COLO829 (cell line): ENCODE measurements at places on chromosomes 12 and 14.

- DNase-seq = no peak
These were observed 151.1 kb downstream of the DPF3 start for GRCh38 chr14:72742838-72743195.

DNA sequence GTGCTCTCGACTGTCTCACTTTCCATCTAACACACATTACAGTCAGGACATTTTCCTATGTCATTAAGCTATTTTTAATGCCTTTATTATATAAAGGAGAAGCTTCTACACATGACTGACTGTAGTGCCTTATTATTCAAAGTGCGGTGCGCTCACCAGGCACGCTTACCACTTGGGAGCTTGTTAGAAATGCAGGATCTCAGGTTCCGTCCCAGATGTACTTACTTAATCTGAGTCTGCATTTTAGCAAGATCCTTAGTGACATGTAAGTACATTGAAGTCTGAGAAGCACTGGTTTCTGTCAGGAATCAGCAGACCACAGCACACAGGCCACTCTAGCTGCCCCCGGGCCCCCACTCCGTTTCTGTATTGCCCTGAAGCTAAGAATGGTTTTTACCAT is 44.7 kb upstream of the MDM1 start:
- DNase-seq = no peak

GRCh38 chr14:68598621-68599447 is 194.0 kb downstream of the ZFP36L1 start:
- DNase-seq = peak; percentile 96

DNA sequence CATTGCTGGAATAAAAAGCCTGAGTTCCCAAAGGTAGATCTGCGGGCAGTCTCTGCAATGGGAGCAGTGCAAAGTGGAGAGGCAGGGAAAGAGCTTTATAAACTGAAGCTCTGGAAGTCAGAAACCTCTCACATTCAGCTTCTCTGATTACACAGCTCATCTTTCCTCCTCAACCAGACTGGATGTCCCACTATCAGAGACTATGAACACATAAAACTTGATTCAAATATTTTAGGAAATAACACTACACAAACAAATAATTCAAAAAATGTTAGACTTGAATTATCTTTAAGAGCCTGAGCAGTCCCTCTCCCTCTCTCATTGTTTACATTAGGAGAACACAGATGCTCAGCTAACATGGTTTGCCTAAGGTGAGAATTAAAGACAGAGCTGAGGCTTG is 72.9 kb downstream of the DENND5B start:
- no peak for DNase-seq

DNA sequence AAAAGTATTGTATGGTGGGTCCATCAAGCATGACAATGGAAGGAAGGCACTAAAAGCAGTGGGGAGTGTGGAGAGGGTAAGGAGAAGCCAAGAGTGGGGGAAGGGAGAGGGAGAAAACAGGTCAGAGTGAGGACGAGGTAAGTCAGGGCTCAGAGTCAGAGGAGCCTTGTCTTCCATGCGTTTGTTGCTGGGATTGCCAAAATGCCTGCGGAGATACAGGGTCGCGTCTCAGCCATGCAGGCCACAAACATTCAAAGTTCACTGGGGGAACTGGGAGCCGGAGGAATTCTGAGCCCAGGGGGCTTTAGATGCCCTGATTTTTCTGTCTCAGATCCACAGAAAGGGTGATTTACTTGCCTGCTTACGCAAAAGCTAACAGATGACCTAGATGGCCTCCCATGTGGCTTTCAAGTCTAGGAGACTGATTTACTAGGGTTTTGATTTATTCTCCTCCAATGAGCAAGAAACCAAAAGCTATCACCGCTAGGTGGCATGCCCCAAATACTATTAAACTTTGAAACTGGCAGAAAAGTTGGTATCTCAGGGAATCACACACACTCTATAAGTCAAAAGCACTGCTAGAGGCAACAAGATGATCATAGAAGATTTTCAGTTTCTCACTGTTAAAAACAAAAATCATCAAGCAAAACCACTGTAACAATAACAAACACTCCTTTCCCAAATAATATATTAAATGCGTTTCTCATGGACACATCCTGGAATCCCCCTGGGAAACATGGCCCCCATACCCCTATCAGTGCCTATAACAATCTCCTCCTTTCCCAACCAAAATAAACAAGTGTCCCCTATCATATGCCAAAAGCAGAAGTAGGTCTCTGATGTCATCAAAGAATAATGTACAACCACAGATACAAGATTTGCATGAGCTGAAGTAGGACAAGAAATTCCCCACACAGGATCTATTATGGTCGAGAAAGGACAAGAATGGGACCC is 26.6 kb upstream of the MDM1 start:
- DNase-seq = peak; percentile 71

GRCh38 chr12:105897311-105897725 is 241.4 kb downstream of the NUAK1 start:
- DNase-seq = no peak

- DNase-seq = no peak
These were observed 21.6 kb downstream of the TMTC2 start for GRCh38 chr12:82708061-82708879.

DNA sequence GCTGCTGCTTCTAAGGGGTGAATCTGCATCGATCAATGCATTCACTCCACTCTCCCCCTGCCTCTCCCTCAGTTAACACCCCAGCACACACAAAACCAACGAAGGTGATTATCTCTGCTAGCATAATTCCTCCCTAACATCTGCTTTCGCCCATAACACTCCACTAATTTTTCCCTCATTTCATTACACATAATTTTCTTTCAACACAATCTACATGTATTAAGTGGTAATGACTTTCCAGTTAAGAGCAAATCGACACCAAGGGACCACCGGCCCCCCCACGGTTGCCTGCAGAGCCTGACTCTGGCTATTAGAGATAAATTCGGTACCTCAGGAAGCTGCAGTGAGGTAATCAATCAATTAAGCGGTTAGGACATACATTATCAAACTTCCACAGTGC is 1115.6 kb downstream of the BCL11B start:
- DNase-seq = no peak

GRCh38 chr12:56935752-56936151 is 1.5 kb upstream of the SDR9C7 start:
- DNase-seq = no peak

- no peak for DNase-seq
These were observed 504.7 kb downstream of the LRFN5 start for GRCh38 chr14:42111355-42111754.

DNA sequence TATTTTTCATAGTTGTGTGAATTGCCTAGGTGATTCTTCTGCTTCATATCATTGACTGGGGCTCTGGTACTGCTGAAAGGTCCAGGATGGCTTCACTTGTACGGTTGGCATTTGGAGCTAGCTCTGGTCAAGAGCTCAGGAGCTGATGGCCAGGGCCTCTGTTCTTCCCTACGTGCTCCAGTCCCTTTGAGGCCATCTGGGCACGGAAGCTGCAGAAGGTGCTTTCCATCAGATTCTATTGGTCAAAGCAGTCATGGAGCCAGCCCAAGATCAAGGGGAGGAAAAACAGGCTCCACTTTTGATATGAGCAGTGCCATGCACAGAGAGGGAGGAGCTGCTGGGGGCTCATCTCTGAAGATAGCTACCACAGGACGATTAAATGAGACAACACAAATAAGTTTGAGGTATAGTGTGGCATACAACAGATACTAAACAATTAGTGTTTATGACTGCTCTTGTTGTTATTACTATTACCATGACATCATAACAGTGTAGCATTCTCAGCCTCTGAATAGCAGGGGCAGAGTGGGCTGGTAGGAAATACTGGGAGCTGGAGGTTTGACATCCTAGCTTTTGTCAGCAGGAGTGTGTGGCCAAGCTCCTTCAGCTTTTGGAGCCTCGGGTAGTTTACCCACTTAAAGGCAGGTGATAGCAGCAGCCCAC is 10.4 kb downstream of the KRT83 start:
- no peak for DNase-seq

GRCh38 chr12:94922561-94922960 is 80.9 kb downstream of the NDUFA12 start:
- DNase-seq = no peak

GRCh38 chr12:110349514-110350151 is 53.9 kb downstream of the ANAPC7 start:
- no peak for DNase-seq

DNA sequence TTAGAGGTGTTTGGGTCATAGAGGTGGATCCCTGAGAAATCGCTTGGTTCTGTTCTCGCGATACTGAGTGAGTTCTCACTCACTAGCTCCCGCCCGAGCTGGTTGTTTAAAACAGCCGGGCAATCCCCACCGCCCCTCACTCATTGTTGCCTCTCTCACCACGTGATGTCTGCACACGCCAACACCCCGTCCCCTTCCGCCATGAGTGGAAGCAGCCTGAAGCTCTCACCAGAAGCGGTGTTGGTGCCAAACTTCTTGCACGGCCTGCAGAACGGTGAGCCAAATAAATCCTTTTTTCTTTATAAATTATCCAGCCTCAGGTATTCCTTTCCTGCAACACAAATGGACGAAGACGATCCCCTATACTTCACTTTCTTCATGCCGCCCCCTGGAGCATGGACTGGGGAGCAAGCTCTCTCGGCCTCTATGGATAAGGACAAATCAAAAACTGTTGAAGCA is 45.4 kb upstream of the CCND2 start:
- no peak for DNase-seq

DNA sequence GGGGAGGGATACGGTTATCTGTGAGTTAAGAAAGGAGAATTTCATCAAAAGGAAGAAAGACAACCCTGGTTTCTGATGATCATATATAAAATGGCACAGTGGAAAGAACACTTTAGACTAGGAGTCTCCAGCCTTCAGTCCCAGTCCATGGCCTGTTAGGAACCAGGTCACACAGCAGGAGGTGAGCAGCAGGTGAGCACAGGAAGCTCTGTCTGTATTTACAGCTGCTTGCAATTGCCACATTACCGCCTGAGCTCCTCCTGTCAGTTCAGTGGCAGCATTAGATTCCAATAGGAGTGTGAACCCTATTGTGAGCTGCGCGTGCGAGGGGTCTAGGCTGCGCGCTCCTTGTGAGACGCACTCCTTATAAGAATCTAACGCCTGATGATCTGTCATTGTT is 137.9 kb downstream of the BTG1 start:
- no peak for DNase-seq

DNA sequence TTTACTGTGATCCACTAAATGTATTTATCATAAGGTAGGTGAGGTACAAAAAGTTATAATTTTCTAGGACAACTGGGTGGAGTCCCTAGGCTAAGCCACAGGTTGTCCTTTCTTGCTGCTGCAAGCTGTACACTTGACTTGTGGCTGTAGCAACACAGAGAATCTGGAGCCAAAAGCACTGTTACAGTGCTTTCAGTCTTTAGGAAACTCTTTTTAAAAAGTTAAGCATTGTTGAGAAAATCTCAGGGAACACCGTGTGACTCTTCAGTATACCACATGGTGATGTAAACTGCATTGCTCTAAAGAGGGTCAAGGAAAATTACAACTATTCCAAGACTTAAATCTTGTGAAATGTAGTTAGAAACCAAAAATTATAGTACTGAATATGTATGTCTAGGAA is 11.4 kb downstream of the SLC15A5 start:
- DNase-seq = no peak

- no peak for DNase-seq
These were observed 224.3 kb upstream of the ATP2B1 start for GRCh38 chr12:89932954-89933353.

GRCh38 chr12:27958675-27959074 is 13.9 kb downstream of the PTHLH start:
- no peak for DNase-seq

GRCh38 chr12:132786192-132786591 is 24.6 kb upstream of the ANKLE2 start:
- no peak for DNase-seq

GRCh38 chr14:75184039-75184438 is 7.6 kb upstream of the TMED10 start:
- DNase-seq = no peak

- peak; percentile 26 for DNase-seq
These were observed 822 bp upstream of the SOX5 start for GRCh38 chr12:23950210-23950774.

DNA sequence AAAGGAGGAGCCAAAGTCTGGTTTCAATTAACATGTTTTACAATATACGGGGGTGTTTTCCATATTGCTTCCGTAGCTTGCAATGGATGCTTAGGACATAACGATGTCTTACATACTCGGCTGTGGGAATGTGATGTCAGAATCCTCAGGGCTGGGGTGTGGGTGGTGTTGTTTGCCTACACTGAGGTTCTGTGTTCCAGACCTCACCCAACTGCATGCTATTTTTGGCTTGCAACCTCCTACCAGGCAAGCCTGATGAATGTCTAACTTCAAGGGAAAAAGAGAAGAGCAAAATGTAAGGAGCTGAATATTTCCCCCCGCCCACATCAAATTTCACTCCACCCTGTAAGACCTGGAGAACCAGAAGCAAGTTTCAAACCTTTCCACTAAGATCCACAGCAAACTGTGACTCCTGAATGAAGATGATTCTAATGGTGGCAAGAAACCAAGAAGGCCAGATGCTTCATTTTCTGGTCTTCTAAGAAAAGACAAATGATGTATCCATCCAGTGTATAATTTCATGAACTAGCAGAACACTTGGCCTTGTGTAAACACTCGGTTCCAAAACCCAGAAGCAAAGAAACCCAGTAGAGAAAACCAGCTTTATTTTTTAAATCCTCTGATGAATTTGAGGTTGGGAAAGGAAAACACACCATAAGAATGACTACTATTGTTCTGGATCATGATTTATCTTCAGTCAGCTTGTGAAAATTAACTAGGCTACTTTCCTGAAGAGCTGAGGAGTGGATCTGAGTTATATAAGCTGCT is 227.9 kb downstream of the DACT1 start:
- peak; percentile 56 for DNase-seq

GRCh38 chr12:92080911-92081285 is 64.7 kb downstream of the BTG1 start:
- DNase-seq = no peak

DNA sequence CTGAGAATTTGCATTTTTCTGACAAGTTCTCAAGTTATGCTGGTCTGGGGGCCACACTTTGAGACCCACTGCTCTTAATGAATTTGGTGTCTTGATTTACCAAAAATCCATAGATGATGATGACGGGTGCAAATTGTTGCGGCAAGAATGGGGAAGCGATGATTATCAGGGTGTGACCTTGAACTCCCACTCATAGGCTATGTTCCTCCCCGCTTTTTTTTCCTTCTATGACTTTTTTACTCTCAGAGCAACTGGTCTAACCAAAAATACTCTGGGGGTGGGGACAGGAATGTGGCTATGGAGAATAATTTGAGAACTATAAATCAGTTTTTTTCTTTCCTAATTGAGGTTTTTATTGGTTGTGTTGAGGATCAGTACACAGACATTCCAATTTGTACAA is 83.6 kb downstream of the PPFIBP1 start:
- DNase-seq = no peak

GRCh38 chr12:124527861-124528561 is 39.4 kb downstream of the NCOR2 start:
- DNase-seq = no peak

DNA sequence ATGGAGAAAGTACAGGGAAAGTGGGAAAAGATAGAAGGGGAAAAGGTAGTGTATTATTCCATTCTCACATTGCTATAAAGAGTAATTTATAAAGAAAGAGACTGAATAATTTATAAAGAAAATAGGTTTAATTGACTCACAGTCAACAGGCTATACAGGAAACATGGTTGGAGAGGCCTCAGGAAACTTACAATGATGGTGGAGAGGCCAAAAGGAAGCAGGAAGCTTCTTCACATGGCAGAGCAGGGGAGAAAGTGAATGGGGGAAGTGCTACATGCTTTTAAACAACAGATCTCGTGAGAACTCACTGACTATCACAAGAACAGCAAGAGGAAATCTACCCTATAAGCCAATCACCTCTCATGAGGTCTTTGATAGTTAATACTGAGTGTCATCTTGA is 725.0 kb upstream of the FLRT2 start:
- no peak for DNase-seq

- DNase-seq = no peak
These were observed 872.4 kb upstream of the ATXN7L3B start for GRCh38 chr12:73665193-73665592.
